ENCODE measurements at places on chromosomes 4 and X.

GRCh38 chr4:152281822-152282221 lies 254.1 kb downstream of the FBXW7 start:
- DNase-seq = no peak

DNA sequence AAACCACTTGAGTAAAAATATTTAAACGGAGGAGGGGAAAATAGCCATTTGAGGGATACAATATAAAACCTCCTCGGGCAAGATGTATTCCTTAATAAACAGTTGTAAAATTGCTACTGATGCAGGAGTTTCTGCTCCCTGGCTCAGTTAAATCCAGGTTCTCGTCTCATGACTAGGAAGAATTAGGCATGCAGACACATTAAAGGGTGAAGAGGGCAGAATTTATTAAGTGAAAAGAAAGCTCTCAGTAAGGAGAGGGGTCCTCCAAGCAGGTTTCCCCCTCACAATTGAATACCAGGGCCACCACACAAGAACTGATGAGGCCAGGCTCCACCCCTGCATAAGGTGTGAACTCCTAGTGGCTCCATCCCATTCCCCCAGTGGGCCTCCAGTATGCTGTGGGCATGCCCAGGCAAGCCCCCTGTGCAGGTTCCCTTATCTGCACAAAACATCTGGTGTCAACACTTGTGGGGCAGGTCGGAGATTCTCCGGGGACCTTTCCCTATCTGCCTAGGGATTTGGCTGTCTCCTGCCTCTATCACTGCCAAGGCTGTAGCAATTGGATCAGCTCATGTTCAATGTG lies 80.4 kb downstream of the HS6ST2 start:
- no peak for DNase-seq

DNA sequence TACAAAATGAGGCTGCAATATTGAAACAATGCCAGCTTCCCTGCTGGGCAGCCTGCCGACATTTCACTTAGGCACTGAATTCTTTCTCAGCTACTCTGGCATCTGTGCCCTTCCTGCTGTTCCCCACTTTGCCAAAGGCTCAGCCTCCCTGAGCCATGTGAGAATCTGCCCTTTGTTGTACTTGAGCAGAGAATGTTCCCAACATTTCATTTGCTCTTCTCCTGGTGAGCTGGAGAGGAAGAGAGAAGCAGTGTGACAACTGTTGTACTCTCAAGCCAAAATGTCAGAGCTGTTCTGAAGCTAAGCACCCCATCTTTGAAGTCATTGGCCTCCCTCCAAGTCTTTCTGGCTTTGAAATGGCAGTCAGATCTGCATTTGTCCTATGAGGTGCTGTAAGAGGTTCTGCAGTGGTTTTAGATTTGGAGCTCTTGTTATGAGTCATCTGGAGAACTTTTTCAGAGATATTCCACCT lies 32.5 kb downstream of the LANCL3 start:
- no peak for DNase-seq

DNA sequence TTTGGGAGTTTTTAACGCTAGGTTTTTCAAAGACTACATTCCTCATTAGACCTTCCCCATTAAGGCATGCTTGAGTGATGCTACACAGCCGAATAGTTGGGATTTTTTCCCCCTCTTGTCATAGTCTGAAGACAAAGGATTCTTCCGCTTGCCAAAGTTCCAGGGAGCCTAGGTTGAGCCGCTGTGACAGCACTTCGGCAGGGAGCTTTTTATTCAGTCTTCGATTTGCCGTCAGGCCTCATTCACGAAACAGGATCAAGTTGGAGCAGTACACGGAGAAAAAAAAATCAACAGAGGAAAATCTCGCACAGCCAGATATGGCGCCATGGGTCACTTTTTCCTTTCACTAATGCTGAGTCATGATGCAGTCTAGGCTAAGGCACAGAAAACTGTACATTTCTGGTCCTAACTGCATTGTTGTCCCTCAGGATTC lies 24.3 kb downstream of the SHROOM3 start:
- DNase-seq = no peak

DNA sequence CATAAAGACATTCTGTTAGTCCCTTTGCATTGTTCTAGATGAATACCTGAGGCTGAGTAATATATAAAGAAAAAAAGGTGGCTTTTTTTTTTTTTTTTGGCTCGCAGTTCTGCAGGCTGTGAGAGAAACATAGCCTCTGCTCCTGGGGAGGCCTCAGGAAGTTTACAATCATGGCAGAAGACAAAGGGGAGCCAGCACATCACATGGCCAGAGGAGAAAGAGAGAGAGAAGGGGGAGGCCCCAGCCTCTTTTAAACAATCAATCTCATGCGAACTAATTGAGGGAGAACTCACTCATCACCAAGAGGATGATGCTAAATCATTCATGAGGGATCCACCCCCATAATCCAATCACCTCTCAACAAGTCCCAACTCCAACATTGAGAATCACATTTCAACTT lies 364.0 kb upstream of the EPHA5 start:
- peak; percentile 29 for DNase-seq

- DNase-seq = peak; percentile 61
Measured at GRCh38 chr4:23333946-23334878, 555.6 kb downstream of the PPARGC1A start.

DNA sequence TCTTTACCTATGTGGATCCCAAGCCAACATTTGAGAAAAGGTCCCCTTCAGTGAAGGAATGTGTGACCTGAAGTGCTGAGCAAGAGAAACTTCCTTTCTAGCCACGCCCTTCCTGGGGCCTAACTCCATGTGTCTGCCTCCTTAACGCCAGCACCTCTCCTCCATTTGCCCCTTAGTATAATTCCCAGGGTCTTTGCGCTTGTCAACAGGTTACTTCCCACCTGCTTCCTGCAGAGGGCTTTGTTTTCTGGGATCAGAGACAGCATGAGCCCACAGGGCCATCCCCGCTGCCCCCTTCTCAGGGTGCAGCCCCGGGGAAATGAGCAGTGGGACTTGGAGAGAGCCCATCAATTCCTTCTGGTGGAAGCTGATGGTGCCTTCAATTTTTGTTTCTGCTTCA lies 45.9 kb upstream of the DRD5 start:
- DNase-seq = no peak

GRCh38 chrX:50779694-50780093 lies 34.3 kb downstream of the SHROOM4 start:
- DNase-seq = no peak

- no peak for DNase-seq
Measured at GRCh38 chr4:151436093-151436518, 27.1 kb downstream of the FHIP1A start.

GRCh38 chr4:8355306-8355705 lies 85.2 kb downstream of the ACOX3 start:
- DNase-seq = no peak

DNA sequence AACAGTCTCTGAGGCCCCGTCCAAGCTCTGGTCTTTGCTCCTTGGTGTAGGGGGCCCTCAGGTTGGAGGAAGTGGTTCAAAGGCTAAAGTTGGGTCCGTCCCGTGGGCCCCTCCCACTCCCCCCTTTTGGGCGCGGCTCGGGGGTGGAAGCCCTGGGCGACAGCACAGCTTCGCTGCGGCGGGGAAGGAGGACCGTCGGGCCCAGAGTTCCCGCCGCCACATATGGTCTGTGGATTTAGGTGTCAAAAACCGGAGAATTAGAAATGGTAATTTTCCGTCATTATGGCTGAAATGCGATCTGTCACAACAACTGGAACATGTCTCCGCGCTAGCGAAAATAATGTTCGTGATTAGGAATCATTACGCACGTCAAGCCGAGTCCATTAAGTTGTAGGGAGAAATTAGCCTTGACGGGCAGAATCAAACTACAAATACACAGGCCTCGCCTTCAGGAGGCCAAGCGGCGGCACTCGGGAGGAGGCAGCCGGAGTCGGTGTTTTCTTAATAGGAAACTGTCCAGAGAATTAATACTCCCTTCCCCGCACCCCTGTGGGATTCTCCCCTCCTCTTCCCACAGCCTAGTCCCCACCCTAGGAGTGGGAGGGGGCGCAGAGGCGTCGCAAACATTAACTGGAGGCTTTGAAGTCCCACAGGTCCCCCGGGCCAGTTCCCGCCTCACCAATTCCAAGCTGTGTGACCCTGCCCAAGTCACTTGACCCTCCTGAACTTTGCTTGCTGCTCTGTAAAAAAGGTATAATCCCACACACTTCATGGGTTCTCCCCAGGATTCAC lies 15.0 kb downstream of the NKX3-2 start:
- no peak for DNase-seq

DNA sequence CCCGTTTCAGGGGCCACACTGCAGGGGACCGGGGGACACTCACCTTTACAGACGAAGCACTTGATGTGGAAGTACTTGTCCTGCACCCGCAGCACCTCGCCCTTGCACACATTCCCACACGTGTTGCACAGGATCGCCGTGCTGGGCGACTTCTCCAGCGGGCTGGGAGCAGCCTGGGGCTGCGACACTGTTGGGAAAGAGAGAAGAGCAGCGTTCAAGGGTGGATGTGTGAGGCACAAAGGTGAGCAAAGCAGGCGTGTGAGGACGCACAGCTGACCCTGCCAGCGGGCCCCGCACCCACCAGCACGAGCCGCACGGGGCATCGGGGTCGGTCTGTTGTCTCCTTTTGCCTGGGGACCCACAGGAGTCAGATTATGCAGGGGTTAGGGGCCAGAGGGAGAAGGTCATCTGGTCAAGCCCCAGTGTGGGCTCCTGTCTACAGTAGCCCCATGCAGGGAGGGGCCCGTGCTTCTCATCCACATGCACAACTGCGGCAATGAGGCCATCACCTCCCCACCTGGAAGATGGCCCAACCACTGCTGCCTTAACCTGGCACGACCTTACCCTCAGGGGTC lies 52.1 kb downstream of the ABLIM2 start:
- no peak for DNase-seq

GRCh38 chr4:189185810-189186432 lies 754.8 kb upstream of the FRG1 start:
- DNase-seq = no peak

DNA sequence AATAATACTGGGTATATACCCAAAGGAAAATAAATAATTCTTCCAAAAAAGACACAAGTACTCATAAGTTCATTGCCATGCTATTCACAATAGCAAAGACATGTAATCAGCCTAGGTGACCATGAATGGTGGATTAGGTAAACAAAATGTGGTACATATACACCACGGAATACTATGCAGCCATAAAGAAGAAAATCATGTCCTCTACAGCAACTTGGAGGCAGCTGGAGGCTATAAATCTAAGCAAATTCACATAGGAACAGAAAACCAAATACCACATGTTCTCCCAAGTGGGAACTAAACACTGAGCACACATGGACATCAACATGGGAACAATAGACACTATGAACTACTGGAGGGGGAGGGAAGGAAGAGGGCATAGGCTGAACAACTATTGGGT lies 146.2 kb downstream of the ATRX start:
- DNase-seq = no peak

DNA sequence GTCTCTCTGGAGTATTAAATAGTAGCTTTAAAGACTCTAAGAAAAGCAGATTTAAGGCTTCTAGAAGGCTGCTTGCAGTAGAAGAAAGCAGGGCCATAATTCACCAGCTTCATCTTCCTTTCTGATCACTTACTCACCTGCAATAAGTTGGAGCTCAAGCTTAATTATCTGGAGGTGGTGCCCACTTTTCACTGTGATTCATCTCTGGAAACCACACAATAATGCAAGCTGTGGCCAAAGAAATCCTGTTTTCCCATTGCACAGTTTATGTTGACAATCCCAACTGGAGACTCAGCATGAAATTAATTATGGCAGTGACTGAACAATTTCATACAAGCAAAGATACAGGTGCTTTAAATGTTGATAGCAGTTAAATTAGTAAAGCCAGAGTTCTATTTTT lies 14.7 kb downstream of the CWH43 start:
- DNase-seq = no peak

DNA sequence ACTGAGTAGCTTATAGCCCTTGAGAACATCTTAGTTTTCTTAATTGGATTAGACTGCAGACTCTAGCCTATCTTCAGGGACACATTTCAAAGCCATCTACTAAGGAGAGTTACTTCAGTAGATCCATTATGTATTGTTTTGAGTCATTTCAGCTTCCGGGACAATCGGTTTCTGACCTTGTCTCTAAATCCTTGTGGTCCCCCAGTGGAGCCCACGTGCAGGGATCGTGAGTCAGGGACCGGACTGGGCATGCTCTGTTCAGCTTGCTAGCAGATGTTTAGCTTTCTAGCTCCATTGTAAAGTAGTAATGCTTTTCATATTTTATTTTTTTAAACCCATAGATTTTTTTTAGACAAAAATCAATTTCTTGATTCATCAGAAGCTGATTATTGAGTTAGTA lies 211.9 kb upstream of the PRPS2 start:
- DNase-seq = no peak

DNA sequence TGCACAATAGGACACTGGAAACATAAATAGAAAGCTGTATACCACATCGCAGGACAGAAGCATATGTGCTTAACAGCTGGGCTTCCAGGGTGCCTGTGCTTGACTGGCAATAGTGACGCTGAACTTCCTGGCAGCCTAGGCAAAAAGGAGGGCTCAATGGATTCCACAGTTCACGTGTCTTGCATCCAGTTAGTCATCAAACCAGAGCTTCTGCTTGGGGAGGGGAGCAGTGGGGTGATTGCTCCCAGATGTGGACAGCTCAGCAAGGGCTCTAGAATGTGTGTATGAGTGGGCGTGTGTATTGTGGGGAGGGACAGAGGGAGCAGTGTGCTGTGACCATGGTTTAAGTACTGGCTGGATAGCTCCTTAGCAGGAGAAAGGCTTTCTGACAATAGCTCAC lies 2.3 kb downstream of the PRRG3 start:
- DNase-seq = no peak

DNA sequence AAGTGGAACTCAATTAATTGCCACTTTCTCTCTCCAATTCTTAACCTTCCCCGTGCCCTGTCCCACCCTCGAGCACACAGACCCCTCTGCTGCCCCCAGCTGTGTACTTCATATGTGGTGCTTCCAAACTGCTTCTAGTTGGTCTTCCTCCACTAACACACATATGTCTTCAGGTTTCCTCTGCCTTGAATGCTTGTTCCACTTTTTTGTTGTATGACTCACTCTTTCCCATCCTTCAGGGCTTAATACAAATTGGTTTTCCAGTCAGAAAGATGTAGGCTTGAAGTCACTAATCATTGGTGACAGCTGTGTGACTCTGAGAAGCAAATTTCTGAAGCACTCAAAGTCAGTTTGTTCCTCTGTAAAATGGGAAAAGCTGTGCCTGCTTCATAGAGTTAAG lies 30.6 kb downstream of the TRIM2 start:
- DNase-seq = no peak

- peak; percentile 25 for DNase-seq
Measured at GRCh38 chr4:158856852-158857251, 88.0 kb downstream of the FNIP2 start.

DNA sequence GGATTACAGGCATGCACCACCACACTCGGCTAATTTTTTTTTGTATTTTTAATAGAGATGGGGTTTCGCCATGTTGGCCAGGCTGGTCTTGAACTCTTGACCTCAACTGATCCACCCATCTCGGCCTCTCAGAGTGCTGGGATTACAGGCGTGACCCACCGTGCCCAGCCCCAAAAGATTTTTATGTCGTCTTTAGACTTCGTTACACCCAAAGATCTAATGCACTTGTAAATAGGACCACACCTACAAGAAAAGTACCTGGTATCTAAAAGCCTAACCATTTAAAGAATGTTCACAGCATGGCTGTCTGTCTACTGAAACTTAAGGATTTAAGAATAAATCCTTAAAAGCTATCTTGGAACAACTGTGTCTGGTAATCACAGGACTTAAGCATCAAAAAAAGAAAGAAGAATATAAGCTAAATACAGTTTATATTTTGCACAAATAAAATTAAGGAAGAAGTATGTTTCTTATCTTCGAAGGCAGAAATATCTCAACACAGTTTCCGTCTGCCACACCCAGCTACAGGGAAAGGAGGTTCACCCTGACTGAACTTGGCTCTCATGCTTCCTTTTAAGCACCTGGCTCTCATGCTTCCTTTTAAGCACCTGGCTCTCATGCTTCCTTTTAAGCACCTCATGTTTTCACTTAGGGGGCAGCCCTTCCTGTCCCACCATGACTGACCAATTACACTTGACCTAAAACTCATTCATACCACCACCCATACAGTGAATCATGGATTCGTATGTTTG lies 92.0 kb upstream of the STS start:
- no peak for DNase-seq
